ENCODE measurements at places on chromosomes 11 and 22.

- ATAC-seq = no peak
These were observed 27.6 kb downstream of the PLEKHA7 start for GRCh38 chr11:16986434-16987204.

DNA sequence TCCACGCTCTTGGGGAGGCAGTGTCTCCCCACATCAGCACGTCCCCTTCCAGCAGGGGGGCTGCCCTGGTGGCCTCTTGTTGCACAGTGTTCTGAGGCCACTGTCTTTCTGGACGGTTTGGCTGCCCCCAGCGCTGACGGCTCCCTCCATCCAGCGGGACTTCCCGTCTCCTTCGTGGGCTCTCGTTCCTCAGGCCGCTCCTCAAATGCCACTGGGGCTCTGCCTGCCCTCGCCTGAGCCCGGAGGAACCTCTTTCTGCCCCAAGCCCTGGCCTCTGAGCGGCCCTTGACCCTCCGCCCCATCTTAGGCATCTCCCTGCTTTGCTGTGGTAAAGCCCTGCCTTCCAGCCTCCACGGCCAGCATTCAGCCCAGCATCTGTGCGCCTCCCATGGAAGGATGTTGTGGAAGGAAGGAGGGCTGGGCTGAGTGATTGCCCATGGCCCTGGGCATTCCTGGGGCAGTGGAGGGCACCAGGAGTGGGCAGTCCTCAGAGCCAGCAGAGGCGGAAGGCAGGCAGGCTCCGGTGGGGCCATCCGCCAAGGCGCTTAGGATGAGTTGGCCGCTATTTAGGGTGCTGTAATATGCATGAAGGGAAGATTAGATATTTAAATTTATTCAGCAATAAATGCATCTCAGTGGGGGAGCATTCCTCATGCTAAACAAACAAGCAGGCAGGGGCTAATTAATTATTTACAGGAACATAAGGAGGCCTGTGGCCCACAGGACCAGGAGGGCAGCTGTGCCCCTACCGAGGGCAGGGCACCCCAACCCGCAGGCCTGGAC is 17.8 kb downstream of the OTUB1 start:
- no peak for ATAC-seq

- ATAC-seq = no peak
These were observed 133.8 kb downstream of the OSBP2 start for GRCh38 chr22:30828187-30829155.

- ATAC-seq = no peak
These were observed 20.4 kb downstream of the ALKBH8 start for GRCh38 chr11:107545101-107545514.

GRCh38 chr11:66126064-66126463 is 56.0 kb downstream of the PACS1 start:
- no peak for ATAC-seq

DNA sequence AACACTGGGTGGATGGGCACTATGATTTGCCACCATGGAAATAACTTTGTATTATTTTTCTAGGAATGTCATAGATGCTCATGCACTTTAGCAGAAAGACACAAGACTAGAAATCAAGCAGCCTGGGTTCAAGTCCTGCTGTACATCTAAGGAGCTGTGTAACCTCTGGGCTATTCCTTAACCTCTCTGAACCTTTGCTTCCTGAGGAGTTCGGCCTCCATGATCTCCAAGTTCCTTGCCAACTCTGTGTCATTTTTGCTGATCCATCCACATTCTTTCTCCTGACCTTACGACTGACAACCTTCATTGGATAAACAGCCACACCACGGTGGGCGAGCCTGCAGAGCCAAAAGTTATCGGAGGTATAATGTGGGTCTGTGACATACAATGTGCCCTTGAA is 24.1 kb downstream of the ETS1 start:
- ATAC-seq = no peak

- no peak for ATAC-seq
These were observed 8.5 kb downstream of the PHOX2A start for GRCh38 chr11:72235351-72236057.

- no peak for ATAC-seq
These were observed 2.5 kb upstream of the ZBED4 start for GRCh38 chr22:49850959-49851802.

GRCh38 chr11:3190600-3190999 is 25.5 kb upstream of the OSBPL5 start:
- ATAC-seq = no peak

DNA sequence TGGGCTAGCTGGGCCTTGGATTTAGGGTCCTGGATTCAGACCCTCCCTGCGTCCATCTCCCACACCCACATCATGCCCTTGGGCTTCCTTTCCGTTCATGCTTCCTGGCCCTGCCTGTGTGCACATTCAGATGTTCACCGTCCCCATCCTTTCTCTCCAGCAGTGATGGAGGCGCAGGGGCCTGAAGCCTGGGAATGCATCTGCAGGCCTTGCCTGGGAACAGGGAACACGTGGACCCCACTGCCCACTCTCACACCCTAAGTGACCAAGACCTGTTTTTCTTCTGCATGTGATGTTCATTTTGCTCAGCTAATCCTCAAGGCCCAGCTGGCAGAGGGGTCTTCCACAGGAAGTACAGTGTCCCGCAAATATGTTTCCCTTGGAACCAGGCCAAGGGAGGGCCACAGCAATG is 91.6 kb upstream of the PARVA start:
- ATAC-seq = no peak

GRCh38 chr22:32958001-32958400 is 100.2 kb downstream of the SYN3 start:
- ATAC-seq = peak; percentile 20

DNA sequence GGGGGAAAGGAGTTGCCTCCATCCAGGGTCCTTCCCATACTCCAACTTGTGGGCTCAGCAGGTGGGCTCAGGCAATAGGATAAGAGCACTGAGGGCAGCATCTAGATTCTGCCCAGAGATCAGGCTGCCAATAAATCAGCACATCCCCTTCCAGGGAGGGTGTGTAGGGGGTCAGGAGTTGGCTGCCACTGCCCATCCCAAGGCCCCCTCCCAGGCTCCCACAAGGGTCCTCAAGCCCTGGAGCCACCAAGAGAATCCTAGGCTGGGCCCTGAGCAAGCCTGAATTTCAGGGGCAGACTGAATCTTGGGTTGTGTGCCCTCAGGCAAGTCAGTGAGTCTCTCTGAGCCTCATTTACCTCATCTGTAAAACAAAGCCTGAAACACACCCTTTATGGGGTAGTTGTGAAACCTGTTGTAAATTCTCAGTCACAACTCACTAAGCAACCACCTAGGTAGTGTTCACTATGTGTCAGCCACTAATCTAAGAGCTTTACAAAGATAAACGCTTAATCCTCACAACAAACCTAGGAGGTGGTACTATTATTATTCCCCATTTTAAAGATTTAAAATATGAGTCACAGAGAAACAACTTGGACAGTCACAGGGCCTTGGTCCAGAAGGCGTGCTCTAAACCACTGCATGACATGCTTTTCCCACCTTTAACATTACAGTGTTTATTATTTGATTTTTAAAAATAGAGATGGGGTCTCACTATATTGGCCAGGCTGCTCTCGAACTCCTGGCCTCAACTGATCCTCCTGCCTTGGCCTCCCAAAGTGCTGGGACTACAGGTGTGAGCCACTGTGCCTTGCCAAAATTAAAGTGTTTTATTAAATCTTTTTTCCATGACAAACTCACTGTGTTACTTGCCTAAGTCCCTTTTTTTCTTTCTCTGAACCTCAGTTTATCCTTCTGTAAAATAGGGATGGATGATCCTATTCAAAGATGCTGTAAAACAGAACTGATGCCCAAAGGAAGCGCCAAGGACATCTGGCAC is 36.2 kb downstream of the LMO1 start:
- ATAC-seq = no peak

DNA sequence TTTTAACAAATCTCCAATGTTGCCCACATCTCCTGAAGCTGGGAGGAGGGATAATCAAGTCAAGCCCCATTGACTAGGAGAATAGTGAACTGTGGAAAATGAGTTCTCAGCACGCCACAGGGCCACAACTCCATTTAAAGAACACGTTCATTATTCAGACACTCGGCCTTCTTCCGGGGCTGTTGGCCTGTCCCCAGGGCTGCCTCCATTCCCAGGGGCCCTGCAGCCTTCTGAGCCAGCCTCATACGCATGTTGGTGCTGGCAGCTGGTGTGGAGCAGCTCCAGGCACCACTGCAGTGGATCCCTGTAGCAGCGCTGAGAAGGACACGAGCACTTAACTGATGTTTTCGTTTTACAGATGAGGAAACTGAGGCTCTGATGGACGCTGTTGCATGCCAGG is 87.5 kb upstream of the RCN1 start:
- no peak for ATAC-seq

DNA sequence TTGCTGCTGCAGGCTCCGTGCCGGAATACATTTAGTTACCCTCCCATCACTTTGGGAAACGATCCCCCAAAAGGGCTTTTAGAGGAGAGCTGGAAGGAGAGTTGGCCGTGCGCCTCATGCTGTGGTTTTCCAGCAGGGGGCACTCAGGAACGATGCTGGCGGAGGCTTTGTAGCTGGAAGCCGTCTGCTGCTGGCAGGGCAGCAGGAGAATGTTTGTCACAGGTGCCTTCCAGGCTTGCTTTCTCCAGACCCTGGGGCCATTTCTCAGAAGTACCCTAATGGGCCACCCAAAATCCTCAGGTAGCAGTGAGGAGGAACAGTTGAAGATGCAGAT is 30.0 kb upstream of the CABP7 start:
- ATAC-seq = peak; percentile 88

DNA sequence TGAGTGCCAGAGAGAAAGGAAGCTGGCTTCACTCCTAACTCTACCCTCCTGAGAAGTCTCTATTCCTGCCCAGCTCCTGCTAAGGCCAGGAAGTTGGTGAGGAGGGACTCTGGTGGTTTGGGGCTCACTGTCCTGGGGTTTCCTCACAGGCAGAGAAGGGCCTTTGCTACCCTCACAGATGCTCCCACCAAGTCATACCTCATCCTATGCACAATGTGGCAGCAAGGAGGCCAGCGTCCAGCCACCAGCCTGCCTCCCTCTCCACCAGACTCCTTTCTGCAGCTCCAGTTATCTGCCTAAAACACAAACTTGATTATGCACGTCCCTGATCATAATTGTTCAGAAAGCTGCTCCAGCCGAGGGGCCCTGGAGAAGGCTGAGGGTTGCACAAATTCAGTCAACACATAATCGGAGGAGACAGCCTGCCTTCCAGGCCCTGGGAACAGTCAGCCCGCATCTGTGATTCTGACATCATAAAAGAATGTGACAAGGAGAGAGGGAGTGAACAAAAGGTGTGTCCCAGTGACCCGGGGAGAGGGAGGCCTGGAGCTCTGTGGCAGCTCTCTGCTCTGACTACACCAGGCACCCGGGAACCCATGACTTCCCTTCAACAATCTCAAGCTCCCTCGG is 28.8 kb downstream of the DKK3 start:
- ATAC-seq = peak; percentile 97

DNA sequence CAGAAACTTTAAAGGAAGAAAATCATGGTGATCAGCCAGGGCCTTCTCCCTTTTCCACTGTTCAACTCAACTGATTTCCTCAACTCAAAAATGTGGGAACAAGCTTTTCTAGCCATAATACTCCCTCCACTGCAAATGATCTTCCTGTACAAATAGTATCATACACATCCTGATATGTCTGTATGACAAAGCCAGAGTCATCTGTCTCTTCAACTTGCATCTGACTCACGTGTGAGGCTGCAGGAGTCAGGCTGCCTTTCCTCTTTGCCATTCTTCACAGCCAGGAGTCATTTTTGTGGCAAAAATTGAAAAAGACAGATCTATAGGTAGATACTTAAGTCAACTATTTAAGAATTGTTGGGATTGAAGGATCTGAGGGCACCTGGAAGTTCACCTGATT is 13.3 kb downstream of the PATZ1 start:
- ATAC-seq = no peak

GRCh38 chr22:44548981-44549380 is 50.9 kb upstream of the RTL6 start:
- no peak for ATAC-seq

- ATAC-seq = peak; percentile 69
These were observed 846.4 kb downstream of the DLG2 start for GRCh38 chr11:84780689-84781293.

GRCh38 chr22:21009638-21010425 is 5.1 kb upstream of the P2RX6 start:
- ATAC-seq = no peak

- no peak for ATAC-seq
These were observed 32.3 kb upstream of the P2RY2 start for GRCh38 chr11:73185680-73186293.

Data from motor neuron (in vitro differentiated cells).